ENCODE measurements at places on chromosomes 6 and 20.

DNA sequence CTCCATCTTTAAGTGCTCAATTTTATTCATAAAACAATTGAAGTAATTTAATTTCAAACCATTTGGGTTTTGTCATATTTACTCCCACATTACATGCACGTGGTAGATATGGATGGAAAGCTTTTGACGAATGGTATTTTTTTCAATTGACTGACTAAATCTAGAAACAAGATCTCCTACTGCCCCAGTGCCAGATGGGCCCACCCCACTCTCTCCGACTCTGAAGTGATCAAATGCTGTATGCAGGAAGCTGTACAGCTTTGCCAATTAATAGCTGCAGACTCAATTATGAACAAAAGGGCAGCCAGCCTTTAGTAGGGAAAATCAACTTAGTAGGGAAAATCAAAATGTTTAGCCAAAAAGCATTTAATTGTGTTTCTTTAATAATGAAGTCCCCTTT lies 46.2 kb downstream of the PACRG start:
- DNase-seq: no peak

DNA sequence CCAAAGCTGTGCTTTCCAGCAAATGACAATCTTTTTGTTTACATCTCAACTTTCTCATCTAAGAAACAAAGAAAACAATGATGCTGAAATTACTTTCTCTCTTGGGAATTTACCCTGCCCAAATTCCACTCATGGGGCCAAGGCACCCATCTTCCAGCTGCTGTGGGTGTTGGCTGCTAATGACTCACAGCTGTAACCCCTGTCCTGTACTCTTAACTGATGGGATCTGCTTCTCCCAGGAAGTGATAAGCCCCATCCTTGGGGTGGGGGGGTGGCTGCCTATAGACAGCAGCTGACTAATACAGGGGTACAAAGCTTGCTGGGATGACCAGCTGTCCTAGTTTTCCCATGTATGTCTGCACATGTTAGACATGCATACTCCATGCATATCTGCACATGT lies 938.6 kb downstream of the C6orf118 start:
- DNase-seq: no peak

DNA sequence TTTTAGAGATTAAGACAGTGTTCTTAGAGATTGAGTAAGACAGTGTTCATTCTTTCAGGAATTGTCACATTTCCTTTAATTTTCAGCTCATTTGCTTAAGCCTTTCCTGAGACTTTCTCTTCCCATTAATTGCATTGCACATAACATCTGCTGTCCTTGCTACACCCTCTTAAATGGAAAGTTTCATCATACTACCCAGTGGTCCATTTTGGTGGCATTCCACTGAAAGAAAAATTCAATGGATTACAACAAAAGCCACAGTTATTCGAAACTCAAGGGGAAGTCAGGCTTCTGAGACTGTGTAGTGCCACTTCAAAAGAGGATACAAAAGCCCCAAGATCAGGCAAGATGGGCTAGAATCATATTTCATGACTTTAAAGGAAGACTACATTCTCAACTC lies 64.0 kb downstream of the RSPO3 start:
- DNase-seq: no peak

GRCh38 chr6:113476937-113477839 lies 380.0 kb upstream of the MARCKS start:
- DNase-seq: no peak

GRCh38 chr6:137850816-137851602 lies 16.1 kb upstream of the TNFAIP3 start:
- DNase-seq: no peak

- DNase-seq: no peak
Observed at GRCh38 chr20:47527004-47527800, 25.5 kb downstream of the NCOA3 start.

GRCh38 chr6:125930765-125931418 lies 25.7 kb upstream of the HINT3 start:
- no peak for DNase-seq

GRCh38 chr20:53021934-53022333 lies 49.8 kb downstream of the TSHZ2 start:
- DNase-seq: no peak

- no peak for DNase-seq
Observed at GRCh38 chr6:170116636-170117035, 174.2 kb downstream of the DLL1 start.

DNA sequence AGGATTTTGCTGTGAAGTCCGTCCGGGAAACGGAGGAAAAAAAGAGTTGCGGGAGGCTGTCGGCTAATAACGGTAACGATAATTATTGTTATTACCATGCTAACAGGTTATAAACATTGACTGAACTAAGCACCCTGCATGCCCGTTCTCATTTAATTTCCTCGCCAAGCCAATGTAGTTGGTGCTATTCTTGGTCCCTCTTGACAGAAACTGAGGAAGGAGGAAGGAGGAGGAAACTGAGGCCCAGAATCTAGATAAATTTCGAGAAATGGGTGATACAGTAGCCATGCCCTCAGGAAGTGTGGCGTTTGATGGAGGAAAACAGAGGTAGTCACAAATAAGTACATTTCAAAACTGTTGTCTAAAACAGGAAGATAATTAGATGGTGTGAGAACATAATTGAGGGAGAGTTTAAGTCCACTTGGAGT lies 474 bp downstream of the TPX2 start:
- DNase-seq: no peak

- no peak for DNase-seq
Observed at GRCh38 chr6:166864333-166864732, 92.0 kb downstream of the RNASET2 start.

DNA sequence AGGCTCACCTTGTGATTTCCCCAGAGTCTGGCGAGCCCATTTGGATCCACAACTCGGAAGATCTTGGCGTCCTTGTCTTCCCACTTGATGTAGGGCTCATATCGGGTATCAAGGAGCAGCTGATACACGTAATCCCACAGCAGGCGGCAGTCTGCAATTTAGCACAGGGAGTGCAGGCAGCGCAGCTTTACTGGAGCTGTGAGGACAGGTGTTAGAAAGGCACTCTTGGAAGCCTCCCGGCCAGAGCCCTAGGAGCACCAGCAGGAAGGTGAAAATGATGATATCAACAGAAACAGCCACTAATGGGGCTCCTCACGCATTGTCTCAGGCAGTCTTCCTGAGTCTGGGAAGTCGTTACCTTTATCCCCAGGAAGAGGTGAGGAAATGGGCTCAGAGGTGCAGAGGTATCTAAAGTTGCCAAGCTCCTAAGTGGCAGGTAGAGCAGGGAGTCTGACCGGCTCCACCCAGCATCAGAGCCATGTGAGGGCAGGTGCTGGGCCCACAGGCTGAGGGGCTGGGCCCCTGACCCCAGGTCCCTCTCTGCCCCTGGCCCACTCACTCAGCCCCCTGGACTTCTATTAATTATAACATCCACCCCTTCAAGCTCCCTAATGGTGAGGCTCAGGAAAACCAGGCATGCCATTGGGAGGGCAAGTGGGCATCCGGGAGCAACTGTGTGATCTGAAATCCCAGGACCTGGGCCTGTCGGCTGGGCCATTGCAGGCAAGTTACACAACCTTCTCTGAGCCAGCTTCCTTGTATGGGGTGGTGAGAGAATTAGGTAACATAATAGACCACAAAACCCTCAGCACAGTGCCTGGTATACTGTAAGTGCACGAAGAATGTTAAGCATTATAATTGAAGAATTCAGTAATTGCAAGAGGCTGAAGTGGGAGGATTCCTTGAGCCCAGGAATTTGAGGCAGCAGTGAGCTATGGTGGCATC lies 18.3 kb downstream of the ETV7 start:
- DNase-seq: no peak

Measured in GM13976 (cell line).